WTC11 (cell line): ENCODE measurements at places on chromosomes 16 and 17. TPM values are rescaled to one million over a fixed set of nuclear protein-coding genes. Genes with fewer than 3 reads are reported as not detected.

TSPOAP1 gene
- 10.9 to 19.0 TPM (median 16.4 TPM) in 3 replicates for total RNA-seq

JUP gene
- 93.5 to 103 TPM (median 100 TPM) in 3 replicates for total RNA-seq

ABCA6 gene
- not detected in 3 replicates for total RNA-seq

KLHL36 gene
- total RNA-seq = 55.7 to 56.1 TPM (median 55.8 TPM) in 3 replicates

GRCh38 chr17:20066253-20066652 is 57.1 kb downstream of the SPECC1 start:
- H3K27ac ChIP-seq = no peak overlapping the region
- peaks cover 16% of the 10 kb centered on the region for H3K4me1 ChIP-seq
- H3K4me3 ChIP-seq = no peak overlapping the region
- H3K27me3 ChIP-seq = no peaks in the 10 kb centered on the region

GRCh38 chr17:41647940-41648410 is 23.6 kb upstream of the KRT17 start:
- H3K4me3 ChIP-seq = peak overlapping the region; percentile 71
- no peaks in the 10 kb centered on the region for H3K36me3 ChIP-seq
- peak; percentile 99 for DNase-seq
- peaks cover 2% of the 10 kb centered on the region for H3K4me1 ChIP-seq

DNA sequence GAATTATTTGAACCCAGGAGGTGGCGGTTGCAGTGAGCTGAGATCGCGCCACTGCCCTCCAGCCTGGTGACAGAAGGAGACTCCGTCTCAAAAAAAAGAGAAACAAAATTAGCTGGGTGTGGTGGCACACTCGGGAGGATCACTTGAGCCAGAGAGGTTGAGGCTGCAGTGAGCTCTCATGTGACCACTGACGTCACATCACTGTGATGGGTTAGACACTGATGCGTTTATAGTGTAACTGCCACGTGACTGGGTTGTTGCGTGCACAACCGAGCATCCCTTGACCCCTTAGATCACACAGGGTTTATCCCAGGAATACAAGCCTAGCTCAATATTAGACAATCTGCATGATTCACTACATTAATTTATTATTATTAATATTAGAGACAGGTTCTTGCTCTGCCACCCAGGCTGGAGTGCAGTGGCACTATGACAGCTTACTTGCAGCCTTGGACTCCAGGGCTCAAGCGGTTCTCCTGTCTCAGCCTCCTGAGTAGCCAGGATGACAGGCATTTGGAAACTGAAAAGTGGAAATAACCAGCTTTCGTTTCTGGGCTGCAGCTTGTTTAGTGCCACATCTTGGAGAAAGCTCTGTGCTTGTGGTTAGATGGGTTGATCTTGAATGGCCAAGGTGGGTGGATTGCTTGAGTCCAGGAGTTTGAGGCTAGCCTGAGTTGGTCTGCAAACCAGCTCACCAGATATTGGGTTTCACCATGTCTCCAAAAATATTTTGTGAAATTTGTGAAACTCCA is 26.4 kb upstream of the ABR start:
- H3K36me3 ChIP-seq = no peaks in the 10 kb centered on the region
- H3K27ac ChIP-seq = no peak overlapping the region
- no peak for DNase-seq
- no peaks in the 10 kb centered on the region for H3K4me1 ChIP-seq
- H3K27me3 ChIP-seq = peaks cover 23% of the 10 kb centered on the region

DNA sequence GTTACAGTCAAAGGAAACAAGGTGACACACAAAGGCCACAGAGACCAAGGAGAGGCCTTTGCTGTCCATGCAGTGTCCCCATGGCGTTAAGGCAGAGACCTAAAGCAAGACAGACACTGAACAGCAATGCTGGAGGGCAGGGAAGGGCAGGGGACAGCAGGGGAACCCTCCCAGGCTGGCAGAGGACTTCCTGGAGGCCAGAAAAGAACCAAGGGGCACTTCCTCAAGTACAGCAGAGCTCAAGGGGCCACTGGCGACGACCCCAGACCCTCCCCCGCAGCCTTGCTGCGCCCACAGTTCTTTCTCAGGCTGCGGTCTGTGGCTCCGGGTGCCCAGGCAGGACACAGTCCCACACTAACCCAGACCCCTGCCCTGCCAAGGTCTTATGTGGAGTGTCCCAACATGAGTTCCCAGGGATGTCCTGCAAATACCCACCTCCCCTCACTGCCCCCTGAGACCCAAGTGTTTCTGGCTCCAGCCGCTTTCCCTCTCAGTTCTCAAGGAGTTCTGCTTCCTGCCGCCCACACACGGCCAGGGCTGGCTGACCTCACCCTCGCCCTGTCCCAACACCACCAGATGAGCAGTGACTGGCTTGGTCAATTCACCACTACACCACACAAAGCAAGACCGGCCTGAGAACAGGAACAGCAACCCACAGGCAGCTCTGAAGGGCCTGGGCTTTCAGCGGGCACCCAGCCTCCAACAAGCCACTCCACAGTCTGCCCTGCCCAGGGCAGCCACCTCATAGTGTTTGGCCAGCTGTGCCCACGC is 4.2 kb downstream of the CLCN7 start:
- peak overlapping the region; percentile 74 for H3K27ac ChIP-seq
- no peak overlapping the region for H3K4me3 ChIP-seq
- H3K27me3 ChIP-seq = no peaks in the 10 kb centered on the region
- H3K36me3 ChIP-seq = no peaks in the 10 kb centered on the region
- no peak for DNase-seq

DNA sequence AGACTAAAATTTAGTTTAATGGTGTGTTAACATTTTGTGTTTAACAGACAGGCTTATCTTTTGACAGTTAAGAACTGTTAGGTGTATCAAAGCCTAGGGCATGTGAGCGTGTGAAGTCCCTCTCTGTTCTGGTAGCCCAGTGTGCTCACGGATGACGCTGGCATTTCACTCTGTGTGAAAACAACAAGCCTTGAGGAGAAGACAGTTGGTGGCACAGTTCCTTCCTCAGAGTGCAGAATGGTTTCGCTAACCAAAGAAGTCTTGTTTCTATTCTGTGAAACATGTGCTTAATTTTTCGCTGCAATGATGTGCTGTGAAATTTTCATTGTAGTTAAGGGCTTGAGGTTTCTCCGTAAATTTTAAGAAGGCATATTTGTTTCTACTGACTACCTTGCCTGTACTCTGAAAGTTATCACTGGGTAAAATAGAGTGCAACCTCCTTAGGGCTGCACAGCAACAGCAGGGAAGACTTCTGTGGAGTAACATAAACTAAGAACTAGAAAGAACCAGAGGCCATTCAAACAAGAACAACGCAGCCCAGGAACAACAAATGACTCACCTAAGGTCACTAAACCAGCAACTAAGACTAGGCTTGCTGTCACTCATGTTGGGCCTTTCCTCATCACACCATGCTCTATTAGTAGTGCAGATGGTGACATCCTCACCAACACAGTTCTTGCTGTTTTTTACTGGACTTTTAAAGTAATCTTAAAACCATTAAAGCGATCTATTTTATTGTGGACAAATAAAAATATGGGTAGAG is 33.4 kb downstream of the BRD7 start:
- no peak overlapping the region for H3K4me3 ChIP-seq
- peaks cover 39% of the 10 kb centered on the region for H3K36me3 ChIP-seq
- H3K4me1 ChIP-seq = no peaks in the 10 kb centered on the region
- H3K27ac ChIP-seq = peak overlapping the region; percentile 73

DNA sequence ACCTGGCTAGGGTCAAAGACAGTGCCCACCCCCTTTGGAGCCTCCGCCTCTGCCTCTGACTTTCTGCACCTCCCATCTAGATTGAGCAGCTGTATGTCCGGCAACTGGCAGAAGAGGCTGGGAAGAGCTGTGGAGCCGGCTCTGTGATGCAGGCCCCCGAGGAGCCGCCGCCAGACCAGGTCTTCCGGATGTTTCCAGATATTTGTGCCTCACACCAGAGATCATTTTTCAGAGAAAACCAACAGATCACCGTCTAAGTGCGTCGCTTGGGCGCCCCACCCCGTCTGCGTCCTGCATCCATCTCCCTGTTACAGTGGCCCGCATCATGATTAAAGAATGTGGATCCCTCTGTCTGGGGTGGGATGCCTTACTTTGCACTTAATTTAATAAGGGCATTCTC is 22.1 kb downstream of the IRF8 start:
- DNase-seq = no peak
- H3K36me3 ChIP-seq = no peaks in the 10 kb centered on the region
- H3K4me1 ChIP-seq = peaks cover 7% of the 10 kb centered on the region

GRCh38 chr16:53224951-53225533 is 170.3 kb downstream of the CHD9 start:
- no peak for DNase-seq
- H3K4me3 ChIP-seq = no peak overlapping the region
- no peak overlapping the region for H3K27ac ChIP-seq
- no peaks in the 10 kb centered on the region for H3K4me1 ChIP-seq
- H3K36me3 ChIP-seq = peaks cover 31% of the 10 kb centered on the region
- no peaks in the 10 kb centered on the region for H3K27me3 ChIP-seq

- DNase-seq = peak; percentile 77
- peak overlapping the region; percentile 96 for H3K27ac ChIP-seq
- H3K4me1 ChIP-seq = peaks cover 48% of the 10 kb centered on the region
These were observed 5.3 kb downstream of the RPL13 start for GRCh38 chr16:89565506-89566372.

GRCh38 chr17:3594051-3594800 is 15.0 kb downstream of the TRPV1 start:
- H3K36me3 ChIP-seq = peaks cover 10% of the 10 kb centered on the region
- H3K4me3 ChIP-seq = no peak overlapping the region
- no peaks in the 10 kb centered on the region for H3K27me3 ChIP-seq
- H3K27ac ChIP-seq = peak overlapping the region; percentile 80
- H3K4me1 ChIP-seq = no peaks in the 10 kb centered on the region
- DNase-seq = no peak

DNA sequence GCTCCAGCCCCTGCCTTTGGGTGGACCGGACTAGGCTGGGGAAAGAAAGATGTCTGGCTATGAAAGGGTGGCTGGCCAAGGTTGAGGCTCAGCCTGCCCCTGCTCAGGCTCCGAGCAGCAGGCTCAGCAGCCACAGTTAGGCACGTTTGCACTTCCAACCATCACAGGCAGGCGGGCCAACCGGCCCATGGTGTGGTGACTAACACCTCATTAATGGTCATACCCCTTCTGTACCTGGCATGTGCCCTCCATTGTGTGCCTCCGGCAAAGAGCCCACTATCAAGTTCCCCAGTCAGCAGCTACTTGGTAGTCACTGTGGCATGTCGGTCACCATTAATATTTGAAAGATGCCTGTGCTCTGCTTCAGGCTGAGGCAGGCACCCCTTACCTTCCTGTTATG is 6.7 kb downstream of the TBC1D24 start:
- H3K36me3 ChIP-seq = no peaks in the 10 kb centered on the region
- peaks cover 7% of the 10 kb centered on the region for H3K27me3 ChIP-seq
- H3K4me3 ChIP-seq = no peak overlapping the region

DNA sequence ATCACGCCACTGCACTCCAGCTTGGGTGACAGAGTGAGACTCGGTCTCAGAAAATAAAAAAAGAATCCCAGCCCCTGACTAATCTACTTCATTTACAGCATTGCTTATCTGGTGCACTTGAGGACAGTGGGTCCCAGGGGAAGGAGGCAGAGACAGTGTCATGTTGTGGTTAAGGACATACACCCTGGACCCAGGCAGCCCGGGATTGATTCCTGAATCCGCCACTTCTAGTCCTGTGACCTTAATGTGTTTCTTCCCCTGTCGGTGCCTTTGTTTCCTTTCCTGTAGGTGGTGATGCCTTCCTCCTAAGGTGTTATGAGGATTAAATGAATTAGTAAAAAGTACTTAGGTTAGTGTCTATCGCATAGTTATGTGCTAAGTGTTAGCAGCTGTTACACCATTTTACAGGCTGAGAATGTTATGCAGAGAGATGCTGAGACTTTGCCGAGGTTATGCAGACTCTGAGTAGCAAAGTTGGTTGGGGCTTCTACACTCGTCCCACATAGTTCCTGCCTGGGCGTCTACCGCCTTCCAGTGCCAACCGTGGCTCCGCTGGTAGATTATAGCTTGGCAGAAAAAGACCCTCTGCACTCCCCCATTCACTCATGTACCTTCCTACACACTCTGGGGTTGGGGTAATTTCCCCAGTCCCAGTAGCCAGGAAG is 74.8 kb downstream of the RAB11FIP4 start:
- no peak for DNase-seq
- H3K4me3 ChIP-seq = no peak overlapping the region
- H3K27me3 ChIP-seq = no peaks in the 10 kb centered on the region; the same call in 1 of the 2 replicates
- H3K27ac ChIP-seq = 0 out of 2 replicates have a peak overlapping the region, but pooled peaks have one; percentile 63
- H3K4me1 ChIP-seq = peaks cover 41% of the 10 kb centered on the region
- no peaks in the 10 kb centered on the region for H3K36me3 ChIP-seq

- no peaks in the 10 kb centered on the region for H3K36me3 ChIP-seq
- peak overlapping the region; percentile 92 for H3K27ac ChIP-seq
- peaks cover 3% of the 10 kb centered on the region; the same call in 1 of the 2 replicates for H3K27me3 ChIP-seq
These were observed 489.8 kb downstream of the NPIPA7 start for GRCh38 chr16:16868727-16869126.

- peaks cover 55% of the 10 kb centered on the region for H3K4me1 ChIP-seq
- H3K36me3 ChIP-seq = peaks cover 22% of the 10 kb centered on the region
- no peak for DNase-seq
- no peaks in the 10 kb centered on the region for H3K27me3 ChIP-seq
These were observed 34.4 kb downstream of the CMIP start for GRCh38 chr16:81478876-81479511.

DNA sequence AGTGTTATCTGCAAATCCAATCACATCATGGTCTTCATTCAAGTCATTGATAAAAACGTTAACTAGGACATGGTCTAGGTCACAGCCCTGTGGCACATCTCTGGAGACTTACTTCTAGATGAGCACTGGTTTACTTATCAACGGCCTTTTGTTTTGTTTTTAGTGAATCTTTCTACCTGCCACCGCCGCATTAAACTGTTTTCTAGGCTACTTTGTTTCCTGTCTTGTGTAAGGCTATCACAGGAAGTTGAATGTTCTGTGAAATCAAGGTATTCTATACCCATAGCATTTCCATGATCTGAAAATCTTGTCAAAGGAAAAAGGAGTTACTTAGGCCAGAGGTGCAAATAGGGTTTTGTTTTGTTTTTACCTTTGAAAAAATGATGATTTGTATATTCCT is 26.9 kb downstream of the SOCS3 start:
- H3K36me3 ChIP-seq = no peaks in the 10 kb centered on the region
- no peak for DNase-seq
- no peaks in the 10 kb centered on the region for H3K27me3 ChIP-seq
- no peak overlapping the region for H3K27ac ChIP-seq
- peaks cover 12% of the 10 kb centered on the region for H3K4me1 ChIP-seq
- no peak overlapping the region for H3K4me3 ChIP-seq

DNA sequence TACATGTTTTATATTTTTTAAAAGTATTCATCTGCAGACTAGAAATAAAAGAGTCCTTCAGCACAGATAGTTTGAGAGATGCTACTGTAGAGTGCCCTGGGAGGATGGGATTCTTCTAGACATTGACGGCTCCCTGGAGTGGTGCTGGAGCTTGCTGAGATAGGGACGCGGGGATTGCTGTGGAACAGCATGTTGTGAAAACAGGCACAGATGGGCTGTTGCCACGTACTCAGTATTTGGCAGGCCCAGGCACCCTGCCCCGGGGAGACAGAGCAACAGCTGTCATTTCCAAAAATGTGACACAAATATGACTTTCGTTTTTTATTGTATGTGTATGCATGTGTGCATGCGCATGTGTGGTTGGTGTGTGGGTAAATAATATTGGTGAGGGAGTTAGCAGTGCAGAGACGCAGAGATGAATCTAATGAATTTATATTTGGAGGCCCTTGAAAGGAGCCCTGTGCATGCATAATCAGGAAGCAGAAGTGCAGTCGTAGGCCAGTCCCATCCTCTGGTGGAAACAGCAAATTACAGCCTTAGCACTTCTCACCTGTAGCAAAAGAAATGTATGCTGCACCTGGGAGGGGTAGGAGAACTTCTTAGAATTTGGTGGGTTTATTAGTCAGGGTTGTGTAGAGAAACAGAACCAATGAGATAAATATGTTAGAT is 6.2 kb upstream of the ABCA8 start:
- H3K4me3 ChIP-seq = no peak overlapping the region
- H3K27ac ChIP-seq = no peak overlapping the region
- H3K36me3 ChIP-seq = no peaks in the 10 kb centered on the region
- no peaks in the 10 kb centered on the region for H3K4me1 ChIP-seq
- H3K27me3 ChIP-seq = no peaks in the 10 kb centered on the region
